Activated CD4-positive, alpha-beta T cell treated with anti-CD3 and anti-CD28 coated beads, Interleukin-2, amount 50 U/mL, for 1 hour (primary cell): ENCODE measurements at places on chromosomes 7 and 10.

DNA sequence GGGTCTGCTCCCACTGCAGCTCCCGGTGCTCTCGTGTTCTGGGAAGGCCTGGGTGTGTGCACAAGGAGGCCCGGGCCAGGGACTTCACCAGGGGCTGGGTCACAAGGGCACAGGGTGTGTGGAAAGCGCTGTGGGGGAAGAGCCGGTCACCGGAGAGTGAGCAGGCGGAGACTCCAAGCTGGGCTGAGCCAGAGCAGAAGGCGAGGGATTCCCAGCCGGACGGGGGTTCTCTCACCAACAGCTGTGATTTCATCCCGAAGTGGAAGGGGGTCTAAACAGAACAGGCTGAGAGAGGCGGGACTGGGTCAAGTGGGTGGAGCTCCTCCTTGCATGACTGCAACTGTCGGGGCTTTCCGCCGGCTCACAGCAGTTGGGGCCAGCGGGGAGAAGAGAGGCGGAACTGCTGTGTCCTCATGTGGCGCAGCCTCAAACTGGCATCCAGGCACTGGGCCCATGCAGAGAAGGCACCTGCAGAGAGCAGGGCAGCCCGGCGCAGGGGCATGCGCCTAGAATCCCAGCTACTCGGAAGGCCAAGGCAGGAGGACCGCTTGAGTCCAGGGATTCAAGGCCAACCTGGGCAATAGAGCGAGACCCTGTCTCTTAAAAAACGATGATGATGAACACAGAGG is 7.6 kb upstream of the ORAI2 start:
- DNase-seq: peak; percentile 82

DNA sequence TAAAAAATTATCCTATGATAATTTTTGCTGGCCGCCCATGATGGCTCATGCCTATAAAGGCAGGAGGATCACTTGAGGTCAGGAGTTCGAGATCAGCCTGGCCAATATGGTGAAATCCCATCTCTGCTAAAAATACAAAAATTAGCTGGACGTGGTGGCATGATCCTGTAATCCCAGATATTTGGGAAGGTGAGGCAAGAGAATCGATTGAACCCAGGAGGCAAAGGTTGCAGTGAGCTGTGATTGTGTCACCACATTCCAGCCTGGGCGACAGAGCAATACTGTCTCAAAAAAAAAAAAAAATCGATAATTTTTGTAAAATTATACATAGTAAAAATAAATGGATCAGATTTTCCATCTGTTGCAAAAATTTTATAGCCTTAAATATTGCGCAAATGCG is 31.7 kb upstream of the CDK14 start:
- DNase-seq: no peak

- DNase-seq: no peak
Measured at GRCh38 chr7:100803398-100804161, 23.7 kb downstream of the EPHB4 start.

DNA sequence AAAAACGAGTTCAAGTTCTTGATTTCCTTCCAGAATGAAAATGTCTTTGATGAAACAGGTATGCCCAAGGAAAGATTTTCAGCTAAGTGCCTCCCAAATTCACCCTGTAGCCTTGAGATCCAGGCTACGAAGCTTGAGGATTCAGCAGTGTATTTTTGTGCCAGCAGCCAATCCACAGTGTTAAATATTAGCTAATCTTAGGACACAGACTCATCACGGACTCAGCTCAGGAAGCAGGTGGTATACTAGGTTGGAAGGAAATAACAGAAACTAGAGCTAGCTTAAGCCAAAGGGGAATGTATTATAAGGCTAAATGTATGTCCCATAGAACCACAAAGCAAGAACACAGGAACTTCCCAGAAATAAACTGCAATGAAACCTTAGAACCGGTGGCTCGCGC is 151.0 kb upstream of the PRSS1 start:
- DNase-seq: no peak

GRCh38 chr10:105328503-105329133 is 687.5 kb downstream of the SORCS3 start:
- DNase-seq: no peak

GRCh38 chr7:133434246-133434865 is 181.5 kb downstream of the EXOC4 start:
- DNase-seq: no peak

GRCh38 chr10:97297556-97298222 is 5.3 kb upstream of the ARHGAP19 start:
- no peak for DNase-seq

- no peak for DNase-seq
Measured at GRCh38 chr7:3191548-3191947, 109.5 kb upstream of the SDK1 start.

DNA sequence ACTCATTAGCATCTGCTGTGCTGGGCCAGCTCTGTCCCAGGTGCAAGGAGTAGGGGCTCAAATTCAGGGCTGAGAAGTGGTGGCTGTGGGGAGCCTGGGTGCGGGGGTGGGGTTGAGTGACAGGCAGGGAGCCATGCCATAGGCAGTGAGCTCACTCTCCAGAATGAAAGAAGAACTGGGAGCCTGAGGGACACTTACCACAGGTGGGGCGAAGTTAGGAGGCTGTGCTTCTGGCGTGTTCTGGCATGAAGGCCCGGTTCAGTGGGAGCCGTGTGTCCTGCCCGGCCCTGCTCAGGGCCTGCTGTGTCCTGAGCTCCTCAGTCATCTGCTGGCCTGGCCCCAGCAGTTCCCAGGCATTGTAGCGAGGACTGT is 62.5 kb downstream of the MKI67 start:
- no peak for DNase-seq

DNA sequence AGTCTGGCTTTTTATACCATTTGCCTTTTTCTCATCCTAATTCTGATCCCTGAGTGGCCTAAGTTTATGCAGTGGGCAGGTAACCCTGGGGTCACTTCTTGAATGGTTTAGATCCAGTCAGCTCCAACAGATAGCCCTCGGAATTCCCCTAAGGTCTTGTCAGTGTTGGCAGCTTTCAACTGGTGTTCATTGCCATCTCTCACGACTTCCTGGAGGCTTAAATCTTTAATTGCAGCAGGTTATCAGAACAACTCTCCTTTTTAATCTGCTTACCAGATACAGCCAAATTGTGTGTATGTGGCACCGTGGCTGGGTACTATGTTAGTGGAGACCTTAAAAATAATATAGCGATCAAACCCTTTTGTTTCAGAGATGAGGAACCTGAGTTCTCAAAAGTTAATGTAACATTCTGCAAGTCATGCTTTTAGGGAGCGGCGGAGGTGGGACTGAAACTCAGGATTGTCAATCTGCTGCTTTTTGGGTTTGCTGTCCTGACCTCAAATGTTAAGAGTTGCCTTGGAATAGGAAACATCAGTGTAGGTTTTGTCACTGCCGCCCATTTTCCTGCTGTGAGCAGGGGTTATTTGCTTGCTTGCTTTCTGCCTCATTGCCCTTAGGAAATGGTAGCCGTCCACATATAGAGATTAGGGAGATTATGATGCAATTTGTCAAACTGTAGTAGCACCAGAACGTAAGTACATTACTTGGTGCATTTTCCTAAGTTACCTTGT is 818 bp downstream of the DLD start:
- no peak for DNase-seq

DNA sequence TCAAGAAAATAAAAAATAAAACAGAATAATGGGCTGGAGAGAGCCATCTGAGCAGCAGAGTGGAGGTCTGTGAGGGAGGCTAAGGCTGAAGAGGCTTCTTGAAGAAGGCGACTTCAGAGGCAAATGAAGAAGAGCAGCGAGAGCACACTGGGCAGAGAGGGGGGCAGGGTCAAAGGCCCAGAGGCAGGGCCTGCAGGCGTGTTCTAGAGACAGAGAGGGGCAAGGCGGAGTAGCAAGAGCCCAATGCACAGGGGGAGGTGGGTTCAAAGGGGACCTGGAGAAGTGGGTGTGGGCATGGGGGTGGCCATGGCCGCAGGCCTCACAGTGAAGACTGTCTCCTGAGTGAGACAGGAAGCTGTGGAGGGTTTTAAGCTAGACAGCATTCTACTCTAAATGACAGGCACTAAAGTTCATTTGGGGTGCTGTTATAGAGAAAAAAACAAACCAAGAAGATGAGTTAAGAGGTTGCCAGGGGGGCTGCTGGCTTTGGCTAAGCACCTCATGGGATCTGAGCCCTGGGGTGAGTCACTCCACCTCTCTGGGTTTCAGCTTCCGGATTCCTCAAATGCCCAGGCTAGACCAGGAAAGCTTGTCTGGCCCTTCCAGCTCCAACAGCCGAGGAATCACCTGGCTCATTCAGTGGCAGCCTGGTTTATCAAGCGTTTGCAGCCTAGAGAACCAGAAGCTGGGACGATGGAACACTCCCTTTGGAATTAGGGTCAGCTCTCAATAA is 81.7 kb downstream of the DLG5 start:
- no peak for DNase-seq

GRCh38 chr7:158356454-158356853 is 231.2 kb downstream of the PTPRN2 start:
- no peak for DNase-seq

GRCh38 chr10:35890676-35891495 is 248.8 kb upstream of the FZD8 start:
- DNase-seq: no peak

- no peak for DNase-seq
Measured at GRCh38 chr7:104985259-104985617, 28.8 kb upstream of the KMT2E start.

- no peak for DNase-seq
Measured at GRCh38 chr7:149843566-149843965, 5.4 kb downstream of the ZNF862 start.

- DNase-seq: no peak
Measured at GRCh38 chr7:36131026-36131425, 22.0 kb upstream of the EEPD1 start.

GRCh38 chr7:22356010-22356691 is 803 bp downstream of the RAPGEF5 start:
- no peak for DNase-seq

DNA sequence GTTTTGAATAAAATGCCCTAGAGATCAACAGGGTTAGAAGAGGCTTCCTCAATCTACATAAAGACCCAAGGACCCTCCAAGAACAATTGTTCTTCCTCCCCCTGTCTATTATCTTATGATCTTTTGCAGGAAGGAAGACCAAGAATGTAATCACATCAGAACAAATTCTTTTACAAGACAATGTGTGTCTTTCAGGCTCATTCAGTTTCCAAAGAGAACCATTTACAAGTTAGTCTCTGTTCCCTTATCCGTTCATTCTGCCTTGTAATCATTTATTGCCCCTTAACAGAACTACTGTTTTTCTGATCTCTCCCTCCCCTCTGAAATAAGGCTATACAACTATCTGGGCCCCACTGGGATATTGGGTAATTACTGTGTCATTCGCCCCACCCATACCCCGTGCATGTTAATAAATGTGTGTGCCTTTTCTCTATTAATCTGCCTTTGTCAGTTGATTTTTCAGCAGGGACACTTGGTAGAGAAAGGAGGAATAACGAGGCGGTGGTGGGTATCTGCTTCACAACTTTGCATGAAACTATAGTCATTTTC is 5.7 kb upstream of the MKRN1 start:
- no peak for DNase-seq
